T-helper 22 cell (primary cell): ENCODE measurements at places on chromosomes 1 and 21.

DNA sequence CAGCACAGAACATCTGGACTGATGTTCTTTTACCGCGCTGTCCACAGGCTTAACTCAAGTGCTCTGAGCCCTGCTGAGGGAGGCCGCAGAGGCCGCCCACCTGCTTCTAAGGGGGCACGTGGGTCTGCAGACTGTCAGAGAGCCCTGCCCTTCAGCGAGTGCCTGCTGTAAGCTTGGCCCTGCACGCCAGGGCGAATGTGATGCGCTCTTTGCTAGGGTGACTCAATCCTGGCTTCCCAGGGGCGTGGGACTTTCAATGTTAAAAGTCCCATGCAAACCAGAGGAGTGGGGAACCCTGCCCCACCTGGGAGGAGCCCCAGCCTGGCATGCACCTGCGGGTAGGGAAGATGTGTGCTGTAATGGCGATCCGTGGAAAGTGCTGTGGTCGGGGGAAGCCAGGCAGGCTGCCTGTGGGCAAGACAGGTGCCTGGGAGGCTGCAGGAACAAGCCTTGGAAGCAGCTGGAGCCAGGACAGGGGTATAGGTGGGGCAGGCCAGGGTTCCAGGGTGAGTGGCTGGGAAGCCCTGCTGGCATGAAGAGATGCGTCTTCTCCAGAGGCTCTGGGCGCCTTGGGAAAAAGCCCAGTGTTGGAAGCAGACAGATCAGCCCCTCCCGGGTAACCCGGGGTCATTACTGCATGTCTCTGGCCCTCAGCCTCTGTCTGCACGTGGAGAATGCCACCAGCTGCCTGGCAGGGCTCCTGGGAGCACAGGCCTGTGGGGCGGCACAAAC, 594 bp upstream of the PANK4 start:
- DNase-seq = peak; percentile 33

DNA sequence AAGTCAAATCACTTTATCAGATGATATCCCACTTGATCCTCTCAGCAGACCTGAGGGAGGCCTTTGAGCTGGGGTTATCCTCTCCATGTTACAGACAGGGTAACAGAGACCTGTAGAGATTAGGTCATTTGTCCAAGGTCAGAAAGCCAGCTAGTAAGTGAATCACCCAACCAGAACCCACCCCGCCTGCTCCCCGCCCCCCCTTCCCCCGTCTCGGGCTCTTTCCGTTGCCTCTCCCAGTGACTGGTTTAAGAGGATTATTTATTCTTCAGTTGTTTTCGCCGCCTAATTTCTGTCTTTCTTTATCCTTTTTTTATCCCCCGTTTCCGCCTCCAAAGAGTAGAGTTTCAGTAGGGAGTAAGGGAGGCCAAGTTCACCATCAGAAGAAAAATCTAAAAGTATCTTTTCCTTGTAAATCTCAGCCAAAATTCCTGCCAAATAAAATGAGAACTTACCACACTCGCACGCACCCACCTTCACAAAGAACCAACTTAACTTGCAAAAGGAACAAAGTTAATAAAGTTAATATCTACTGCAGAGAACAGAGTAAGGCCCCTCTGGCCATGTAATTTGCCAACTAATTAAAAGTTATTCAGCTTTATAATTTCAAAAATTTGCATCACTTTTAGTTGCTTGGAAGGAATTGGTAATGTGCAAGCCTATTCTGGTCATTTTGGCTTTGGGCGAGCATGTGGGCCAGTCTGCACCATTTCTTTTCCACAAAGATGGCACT, 76.8 kb upstream of the TRABD2B start:
- DNase-seq = no peak

DNA sequence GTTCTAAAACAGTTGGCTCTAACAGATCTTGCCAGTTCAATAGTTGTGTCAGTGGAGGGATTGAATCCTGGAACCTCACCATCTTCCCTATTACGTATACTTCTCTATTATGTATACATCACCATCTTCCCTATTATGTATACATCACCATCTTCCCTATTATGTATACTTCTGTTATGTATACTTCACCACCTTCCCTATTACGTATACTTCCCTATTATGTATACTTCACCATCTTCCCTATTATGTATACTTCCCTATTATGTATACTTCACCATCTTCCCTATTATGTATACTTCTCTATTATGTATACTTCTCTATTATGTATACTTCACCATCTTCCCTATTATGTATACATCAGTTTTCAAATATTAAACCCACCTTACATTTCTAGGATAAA, 34.4 kb upstream of the HP1BP3 start:
- no peak for DNase-seq

DNA sequence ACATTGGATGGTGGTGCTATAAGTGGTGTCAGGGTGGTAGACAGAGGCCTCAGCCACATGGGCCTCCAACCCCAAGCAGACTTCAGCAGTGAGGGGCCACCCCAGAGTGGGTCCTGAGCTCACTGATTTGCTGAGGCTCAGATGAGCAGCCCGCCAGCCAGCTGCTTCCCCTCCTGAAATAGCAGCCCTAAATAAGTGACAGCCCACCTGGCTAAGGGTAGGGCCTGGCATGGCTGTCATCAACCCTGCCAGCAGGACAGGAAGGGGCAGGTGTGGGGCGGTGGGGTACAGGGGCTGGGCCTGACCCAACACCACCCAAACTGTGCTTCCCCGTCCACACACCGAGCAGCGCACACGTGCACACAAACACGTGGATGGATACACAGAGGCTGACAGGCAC, 79.3 kb downstream of the GRIK3 start:
- DNase-seq = no peak

DNA sequence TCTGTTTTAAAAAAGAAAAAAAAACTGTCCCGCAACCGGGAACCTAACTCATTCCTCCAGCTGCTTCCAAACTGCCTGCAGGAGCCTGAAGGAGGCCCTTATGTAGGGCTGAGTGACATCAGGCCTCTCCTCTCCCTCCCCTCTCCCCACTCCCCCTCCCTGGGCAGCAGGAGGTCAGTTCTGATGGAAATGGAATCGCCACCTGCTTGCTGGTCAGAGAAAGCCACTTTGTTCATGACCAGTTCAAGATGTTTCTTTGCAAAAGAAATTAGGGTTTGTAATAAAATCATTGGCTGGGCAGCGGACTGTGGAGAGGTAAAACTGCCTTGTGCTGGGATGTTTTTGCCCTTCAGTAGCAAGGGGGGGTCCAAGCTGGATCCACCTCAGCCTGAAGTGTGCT, at the start of gene MAP1LC3C:
TSS of gene MAP1LC3C (minus strand) at position 73 of the 400 bp plus-strand sequence. CDS start 90 bp downstream, outside the sequence.
- DNase-seq = no peak

DNA sequence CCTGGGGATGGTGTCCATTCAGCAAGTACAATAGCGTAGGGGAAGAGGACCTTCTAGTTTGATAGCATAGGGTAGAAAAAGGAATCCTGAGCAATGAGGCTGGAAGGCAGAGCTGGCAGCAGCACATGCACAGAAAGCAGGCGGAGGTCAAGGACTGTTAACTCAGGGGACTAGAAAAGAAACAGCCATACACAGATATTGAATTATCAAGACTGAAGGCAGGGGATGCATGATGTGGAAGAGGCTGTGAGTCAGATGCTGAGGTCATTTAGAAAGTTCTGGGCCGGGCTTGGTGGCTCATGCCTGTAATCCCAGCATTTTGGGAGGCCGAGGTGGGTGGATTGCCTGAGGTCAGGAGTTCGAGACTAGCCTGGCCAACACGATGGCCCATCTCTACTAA, 65.6 kb downstream of the OPTC start:
- no peak for DNase-seq

DNA sequence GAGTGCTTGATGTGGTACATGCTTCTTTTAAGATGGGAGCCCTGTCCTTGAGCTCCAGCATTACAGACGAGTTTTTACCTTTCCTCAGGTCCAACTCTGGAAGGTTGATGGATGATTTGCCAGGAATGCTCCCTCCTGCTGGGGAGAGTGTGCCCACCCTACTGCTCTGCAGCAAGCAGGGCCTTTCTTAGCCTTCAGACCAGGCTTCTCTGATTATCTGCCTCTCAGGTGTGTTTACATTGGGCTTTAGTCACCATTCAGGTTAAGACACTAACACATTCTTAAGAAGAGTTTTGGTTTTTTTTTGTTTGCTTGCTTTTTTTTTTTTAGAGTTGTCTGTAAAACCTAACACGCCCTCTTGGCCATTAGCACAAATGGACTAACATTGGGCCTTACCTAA, 301.8 kb downstream of the KCNT2 start:
- no peak for DNase-seq

DNA sequence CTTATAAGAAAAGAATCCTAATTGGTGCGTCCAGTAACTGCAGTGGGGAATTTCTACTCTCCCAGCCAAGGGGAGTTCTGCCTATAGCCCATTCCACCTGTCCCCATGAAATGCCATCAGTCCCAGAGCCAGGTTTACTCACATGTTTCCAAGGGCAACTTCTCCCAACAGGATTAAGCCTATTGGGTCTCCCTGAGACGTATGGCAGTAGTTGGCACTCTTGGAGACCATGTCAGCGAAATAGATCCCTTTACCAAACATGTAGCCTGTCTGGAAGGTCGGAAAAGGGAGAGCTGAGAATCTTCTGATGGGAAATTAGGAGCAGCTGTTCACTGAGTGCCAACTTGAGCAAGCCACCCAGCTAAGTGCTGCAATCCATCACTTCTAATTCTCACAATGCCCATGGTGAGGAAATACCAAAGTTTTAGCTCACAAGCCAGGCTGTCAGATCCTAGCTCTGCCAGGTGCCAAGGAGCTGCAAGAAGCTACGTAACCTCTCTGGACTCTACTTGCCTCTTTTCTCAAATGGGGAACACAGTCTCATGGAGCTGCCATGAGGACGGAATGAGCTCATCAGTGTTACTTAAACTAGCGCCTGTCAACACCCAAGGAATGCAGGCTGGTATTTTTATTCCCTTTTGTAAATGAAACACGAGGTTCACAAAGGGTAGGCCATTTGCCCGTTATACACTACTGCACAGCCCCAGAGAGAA, 43.9 kb downstream of the PARP1 start:
- DNase-seq = no peak

DNA sequence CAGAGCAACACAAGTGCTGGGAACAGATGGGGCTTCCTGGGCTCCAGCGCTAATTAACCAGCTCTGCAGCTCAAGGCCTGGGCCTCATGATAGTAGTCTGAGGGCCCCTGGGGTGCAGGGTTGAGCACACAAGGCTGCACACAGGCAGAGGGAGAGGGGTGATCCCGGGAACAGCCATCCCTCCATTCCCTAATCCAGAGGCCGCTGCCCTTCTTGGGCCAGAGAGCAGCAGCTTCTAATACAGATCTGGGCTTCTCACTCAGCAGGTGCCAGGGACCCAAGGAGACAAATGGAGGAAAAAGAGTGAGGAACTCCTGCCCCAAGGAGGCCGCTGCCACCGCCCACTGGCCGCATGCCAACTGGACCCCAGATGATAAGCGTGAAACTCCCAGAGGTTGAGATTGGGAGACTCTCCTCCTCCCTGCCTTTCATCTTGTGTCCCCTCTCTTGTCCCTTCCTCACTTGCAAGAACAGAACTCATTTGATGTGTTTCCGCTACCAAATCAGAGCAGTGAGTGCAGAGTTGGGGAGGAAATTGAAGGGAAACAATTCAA, 58.0 kb upstream of the IFNAR2 start:
- DNase-seq = no peak

DNA sequence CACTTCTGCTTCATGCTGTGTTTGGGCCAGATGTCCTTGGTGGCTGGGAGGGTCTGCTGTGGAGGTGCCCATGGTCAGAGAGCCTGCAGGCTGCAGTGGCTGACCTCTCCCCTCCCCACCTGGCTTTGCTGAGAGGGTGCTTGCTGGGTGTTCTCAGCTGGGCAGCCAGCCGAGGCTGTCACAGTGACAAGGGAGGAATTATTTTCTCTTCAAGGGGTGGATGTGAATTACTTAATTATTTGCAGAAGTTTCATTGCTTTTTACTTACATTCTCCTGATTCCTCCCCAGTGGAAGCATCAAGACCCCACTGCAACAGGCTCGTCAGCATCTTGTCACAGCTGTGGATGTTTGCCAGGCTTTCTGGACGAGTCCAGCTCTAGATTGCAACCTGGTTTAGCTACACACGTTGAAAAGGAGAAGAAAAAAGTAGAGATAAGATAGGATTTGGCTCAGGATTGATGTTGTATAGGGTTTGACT, 70.3 kb downstream of the GALNT2 start:
- no peak for DNase-seq

DNA sequence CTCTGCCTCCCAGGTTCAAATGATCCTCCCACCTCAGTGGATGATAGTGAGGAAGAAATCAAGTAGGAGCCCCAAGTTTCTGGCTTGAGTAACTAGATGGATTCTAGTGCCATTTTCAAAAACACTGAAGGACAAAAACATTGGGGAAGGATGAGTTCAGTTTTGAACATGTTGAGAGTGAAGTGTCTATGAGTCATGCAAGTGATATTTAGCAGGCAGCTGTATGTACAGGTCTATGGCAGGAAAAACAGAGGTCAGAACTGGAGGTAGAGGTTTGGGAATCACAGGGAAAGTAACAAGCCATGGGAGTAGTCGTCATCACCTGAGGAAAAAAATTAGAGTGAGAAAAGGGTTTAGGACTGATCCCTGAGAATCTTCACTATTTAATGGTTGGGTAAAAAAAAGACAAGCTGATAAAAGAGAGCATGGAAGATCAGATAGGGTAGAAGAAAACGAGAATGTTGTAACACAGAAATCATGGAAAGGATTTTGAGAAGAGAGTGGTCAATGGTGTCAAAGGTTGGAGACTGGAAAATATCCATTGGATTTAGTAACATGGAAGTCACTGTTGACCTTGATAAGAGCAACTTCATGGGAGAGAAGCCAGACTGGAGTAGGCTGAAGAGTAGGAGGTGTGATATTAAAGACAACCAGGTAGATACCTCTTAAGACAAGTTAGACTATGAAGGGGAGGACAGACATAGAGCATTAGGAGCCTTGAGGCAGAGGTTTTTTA, 53.1 kb downstream of the DIPK1A start:
- no peak for DNase-seq

DNA sequence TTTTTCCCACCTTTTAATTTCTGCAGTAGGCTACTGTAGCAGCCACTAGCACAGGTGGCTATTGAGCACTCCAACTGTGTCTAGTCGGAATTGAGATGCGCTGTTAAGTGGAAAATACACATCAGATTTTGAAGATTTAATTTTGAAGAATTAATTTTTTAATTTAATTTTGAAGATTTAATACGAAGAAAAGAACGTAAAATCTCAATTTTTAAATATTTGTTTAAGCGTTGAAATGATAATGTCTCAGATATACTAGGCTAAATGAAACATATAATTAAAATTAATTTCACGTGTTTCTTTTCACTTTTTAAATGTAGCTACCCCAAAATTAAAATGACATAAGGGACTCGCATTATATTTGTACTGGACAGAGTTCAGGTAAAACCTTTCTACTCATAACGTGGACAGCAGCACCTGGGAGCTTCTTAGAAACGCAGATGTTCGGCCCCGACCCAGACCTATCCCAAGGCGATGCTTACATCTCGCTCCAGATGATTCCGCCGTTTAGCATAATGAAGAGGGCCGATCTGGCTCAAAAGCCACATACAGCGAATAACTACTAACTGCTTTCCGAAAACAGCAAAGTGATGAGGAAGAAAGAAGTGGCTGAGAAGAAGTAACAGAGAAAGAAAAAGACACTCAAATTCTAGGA, 717 bp downstream of the CRYZL1 start:
- no peak for DNase-seq

- no peak for DNase-seq
Observed at GRCh38 chr1:66478116-66478515, 55.8 kb upstream of the SGIP1 start.

GRCh38 chr1:50564417-50564816, 141.2 kb upstream of the DMRTA2 start:
- DNase-seq = no peak
